ENCODE measurements at places on chromosomes 16 and 17. TPM values are rescaled to one million over a fixed set of nuclear protein-coding genes. Genes with fewer than 3 reads are reported as not detected.
A peak's percentile ranks its signal among the peaks of the same experiment; 100 is the strongest.

GRCh38 chr17:17494499-17494869 lies 1.7 kb downstream of the RASD1 start:
- DNase-seq = no peak

The DBNDD1 gene
- 28.9 TPM for total RNA-seq

- no peak for DNase-seq
Measured at GRCh38 chr17:28384281-28385036, 13.0 kb downstream of the SARM1 start.

DNA sequence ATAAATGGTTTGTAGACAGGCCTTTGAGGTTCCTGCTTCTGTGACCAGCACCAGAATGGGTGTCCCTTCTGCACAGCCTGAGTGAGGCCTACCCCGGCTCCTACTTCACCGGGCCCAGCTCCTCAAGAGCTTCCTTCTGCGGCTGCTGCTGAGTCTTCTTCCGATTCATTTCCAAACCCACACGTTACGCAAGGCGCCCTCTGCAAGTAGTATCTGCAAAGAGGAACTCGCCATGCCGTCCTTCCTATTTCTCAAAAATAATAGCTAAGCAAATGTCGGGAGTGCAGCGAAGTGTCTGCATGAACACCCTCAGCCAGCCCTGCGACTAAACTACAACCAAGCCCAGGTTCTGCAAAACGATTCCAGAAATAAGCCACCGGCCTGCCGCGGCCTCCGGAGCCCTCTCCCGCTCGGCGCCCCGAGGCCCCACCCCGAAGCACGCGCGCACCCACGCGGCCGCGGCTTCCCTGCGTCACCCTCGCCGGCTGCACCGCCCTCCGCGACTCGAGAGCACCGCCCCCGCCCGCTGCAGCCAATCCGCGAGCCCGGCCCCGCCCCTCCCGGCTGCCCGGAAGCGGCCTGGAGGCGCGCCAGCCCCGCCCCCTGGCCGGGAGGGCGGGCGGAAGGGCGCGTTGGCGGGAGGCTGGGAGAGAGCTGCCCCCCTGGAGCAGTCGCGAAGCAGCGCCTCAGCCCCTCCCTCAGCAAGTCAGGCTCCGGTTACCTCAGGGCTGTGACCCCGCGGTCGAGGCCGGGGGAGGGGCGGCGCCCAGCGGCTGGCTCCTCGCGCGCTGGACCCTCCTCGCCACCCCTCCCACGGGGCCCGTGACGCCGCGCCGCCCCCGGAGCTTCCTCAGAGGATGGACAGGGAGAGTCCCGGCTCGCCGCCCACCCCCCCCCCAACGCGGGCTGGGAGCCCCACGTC lies 8.3 kb downstream of the MNT start:
- DNase-seq = peak; percentile 89

DNA sequence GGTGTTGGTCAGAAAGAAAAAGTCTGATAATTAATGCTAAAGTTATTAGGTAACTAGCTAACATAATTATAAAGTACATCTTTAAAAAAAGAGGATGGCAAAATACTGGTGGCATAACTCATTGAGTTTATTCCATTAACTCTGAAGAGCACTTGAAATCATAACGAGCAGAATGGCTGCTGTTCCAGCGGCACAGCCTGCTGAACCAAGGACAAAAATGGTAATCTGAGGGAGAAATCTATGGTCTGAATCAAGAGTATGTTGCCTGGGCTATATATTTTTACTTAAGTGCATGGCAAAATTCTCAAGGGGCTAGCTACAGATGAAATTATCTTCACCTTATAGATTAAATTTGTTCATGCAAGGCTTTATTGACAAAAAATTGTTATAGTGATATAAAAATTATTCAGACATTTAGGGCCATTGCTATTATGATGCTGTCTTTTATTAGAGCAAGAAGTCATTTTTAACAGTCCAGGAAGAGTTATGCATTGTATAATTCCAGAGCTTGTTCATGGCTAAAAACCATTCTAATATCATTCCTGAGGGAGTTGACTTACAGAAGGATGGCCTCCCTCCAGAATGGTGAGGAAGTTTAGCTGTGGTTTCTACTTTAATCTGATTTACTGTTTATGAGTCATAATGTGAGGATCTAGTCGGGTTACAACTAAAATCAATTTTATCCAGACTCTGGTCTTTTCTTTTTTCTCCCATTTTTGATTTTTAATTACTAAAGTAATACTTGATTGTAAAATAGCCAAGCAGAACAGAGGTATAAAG lies 41.4 kb upstream of the ANKFN1 start:
- peak; percentile 25 for DNase-seq

The SGCA gene
- 0.22 TPM for total RNA-seq

DNA sequence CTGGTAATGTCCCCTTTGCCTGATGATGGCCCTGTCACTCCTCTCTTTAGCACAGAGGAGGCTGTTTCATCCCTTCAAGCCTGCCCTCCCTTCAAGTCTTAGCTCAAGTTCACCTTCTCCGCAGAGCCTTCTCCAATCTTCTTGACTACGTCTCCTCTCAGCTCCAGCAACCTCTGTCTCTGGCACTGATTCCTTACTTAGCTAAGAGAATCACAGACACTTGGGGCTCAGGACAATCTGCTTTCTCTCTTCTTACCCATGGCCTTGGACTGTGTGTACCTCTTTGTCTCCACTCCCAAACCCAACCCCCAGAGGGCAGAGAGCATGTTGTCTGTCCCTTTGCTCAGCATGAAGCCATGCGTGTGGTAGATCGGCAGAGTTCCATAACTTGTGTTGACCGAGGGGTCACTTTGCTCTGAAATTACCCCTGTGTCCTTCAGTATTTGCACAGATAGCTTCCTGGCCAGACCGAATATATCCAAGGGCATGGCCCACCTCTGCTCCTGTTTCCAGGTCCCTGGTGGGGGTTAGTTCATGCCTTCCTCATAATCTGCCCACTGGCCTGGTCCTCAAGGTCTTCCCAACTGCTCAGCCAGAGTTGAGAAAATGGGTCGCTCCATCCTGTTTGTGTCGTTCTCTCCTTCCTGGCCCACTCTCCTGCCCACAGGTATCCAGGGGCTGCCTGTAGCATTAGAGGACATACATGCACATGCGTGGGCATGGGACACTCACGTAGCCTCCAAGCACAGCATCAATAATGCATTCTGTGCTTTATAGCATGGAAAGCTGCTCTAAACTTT lies 41.6 kb downstream of the MAPT start:
- no peak for DNase-seq

DNA sequence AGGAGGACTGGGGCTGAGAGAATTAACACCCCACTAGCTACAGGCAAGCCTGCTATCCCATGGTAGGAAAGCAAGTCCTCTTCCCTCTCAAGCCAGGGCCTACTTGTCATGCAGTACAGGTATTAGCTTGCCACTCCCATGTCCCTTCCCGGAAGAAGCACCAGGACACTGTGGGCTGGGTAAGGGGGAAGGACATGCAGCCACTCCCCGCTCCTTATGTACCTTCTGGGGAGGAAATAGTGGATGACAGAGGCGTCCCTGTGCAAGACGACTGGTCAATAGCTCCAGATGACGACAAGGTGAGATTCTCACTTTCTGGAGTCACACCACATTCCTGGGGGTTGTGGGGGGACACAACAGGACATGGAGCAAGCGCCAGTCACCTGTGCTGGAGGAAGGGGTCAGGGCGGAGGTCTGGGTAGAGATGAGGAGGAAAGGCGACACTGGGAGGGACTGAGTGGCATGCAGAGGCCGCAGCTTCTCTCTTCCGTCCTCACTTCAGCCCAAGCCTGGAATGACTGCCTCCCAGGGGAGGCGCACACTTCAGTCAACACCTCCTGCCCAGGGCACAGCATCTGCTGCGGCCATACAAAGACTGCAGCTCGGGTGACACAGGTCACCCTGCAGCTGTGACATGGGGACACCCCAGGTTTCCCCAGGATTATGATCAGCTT lies 15.1 kb upstream of the FOXJ1 start:
- DNase-seq = no peak

The CDIPT gene
- total RNA-seq = 112 TPM

The MEOX1 gene
- total RNA-seq = not detected

DNA sequence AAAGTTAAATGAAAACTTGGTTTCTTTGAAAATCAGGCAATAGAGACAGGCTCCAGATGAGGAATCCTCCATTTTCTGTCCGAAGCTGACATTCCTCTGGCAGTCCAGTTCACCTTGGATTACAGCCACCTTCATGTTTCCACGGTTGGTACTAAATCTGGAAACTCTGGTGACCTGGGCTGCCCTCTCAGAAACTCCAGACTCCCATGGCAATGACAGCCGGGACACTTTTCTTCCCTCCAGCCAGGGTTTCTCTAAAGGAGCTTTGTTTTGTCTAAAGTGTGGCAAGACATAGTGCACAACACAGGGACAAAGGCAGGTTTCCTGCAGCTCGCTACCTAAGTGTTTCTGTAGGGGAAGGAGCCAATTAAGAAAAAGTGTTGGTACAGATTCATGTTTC lies 36.0 kb downstream of the CLUAP1 start:
- DNase-seq = no peak

The MEFV gene
- 0.29 TPM for total RNA-seq

DNA sequence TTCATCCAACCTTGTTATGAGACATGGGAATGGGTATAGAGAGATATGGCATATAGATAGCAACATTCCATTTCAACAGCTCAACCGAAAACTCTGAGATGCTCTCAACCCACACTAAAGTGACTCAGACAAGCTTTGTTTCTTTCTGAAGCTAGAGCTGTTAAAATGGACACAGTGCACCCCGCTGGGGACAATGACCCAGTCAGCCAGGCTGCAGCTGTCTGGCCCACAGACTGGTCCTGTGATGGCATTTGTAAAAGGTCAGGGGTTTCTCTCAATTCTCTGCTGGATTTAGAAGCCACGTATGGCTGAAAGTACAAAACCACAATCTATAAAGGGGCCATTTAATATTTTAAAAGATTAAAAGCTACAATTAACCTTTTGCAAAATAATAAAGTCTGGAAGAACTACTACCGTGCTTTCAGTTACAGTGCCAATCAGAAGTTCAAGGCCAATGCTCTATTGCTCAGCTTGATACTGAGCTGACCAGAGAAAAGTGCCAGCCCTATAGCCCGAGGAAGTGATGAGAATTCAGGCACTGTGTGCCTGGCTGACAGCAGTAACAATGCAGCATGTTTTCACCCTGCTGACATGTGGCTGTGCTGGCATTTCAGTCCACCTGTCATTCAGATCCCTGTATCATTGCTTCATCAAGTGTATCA lies 60.2 kb downstream of the TEX2 start:
- peak; percentile 92 for DNase-seq

The ZFPM1 gene
- total RNA-seq = 1.4 TPM

GRCh38 chr17:9021158-9021991 lies at the start of gene NTN1:
Gene NTN1 (plus strand): TSS chr17:9021510. CDS start chr17:9022374, 864 bp downstream.
- DNase-seq = peak; percentile 24

The OR2C1 gene
- total RNA-seq = not detected

The DOC2A gene
- 1.7 TPM for total RNA-seq

GRCh38 chr17:2860045-2860444 lies 63.8 kb downstream of the RAP1GAP2 start:
- no peak for DNase-seq

DNA sequence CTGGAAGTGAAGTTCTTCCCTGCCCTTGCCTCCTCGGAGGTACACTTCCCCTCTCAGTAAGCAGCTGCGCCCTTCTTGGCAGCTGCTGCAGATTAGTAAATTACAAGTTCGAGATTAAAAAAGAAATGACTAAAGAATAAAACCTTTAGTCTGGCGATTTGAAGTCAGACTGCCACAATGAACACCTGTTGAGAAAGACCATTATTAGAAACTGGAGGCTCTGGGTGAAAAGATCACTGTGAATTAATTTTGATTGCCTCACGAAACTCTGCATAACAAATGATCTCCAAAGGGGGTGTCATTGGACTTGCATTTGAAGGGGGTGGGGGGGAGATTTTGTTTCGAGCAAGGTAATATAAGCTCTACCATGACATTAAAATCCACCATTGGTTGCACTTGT lies 39.3 kb downstream of the SALL1 start:
- no peak for DNase-seq

GRCh38 chr16:4369007-4369733 lies 2.5 kb upstream of the VASN start:
- peak; percentile 88 for DNase-seq

DNA sequence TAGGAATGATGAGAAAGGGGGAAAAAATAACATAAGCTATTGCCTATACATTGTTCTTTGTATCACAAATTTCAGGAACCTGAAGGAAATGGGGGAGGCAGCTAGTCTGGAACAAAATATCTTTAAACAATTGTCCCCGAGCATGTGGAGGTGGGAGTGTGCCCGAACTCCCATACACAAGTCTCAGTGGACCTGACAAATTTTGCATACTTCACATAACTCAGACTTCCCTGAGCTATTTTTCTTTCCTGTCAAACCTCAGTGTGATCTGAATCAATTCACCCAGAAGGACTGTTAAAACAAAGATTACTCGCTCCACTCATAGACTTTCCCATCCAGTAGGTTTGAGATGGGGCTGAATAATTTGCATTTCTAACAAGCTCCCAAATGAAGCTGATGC lies 1.6 kb upstream of the XPO6 start:
- no peak for DNase-seq

DNA sequence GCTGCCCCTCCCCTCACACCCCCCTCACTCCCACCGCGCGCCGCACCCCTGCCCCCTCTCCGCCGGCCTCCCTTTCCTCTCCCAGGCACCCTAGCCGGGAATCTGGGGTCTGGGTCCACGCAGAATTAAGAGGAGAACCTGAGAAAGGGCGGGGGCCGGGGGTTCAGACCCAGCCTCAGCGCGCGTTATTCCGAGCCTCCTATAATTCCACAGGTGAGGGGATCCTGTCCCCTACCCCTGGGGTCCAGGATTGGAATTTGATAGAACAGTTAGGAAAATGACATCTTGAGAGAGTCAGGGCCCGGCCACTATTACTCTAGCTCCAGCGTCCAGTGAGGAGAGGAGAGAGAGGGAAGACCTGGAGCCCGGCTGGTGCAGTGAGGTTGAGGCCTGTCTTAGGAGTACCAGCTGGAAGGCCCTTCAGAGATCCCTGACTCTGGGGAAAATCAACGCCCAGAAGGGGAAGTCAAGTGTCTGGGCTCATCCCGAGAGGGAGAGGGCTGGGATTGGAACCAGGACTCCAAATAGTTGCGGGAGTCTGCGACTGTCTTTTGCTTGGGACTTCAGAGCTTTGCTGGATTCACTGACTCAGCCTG lies 17.3 kb downstream of the GRB7 start:
- DNase-seq = no peak

DNA sequence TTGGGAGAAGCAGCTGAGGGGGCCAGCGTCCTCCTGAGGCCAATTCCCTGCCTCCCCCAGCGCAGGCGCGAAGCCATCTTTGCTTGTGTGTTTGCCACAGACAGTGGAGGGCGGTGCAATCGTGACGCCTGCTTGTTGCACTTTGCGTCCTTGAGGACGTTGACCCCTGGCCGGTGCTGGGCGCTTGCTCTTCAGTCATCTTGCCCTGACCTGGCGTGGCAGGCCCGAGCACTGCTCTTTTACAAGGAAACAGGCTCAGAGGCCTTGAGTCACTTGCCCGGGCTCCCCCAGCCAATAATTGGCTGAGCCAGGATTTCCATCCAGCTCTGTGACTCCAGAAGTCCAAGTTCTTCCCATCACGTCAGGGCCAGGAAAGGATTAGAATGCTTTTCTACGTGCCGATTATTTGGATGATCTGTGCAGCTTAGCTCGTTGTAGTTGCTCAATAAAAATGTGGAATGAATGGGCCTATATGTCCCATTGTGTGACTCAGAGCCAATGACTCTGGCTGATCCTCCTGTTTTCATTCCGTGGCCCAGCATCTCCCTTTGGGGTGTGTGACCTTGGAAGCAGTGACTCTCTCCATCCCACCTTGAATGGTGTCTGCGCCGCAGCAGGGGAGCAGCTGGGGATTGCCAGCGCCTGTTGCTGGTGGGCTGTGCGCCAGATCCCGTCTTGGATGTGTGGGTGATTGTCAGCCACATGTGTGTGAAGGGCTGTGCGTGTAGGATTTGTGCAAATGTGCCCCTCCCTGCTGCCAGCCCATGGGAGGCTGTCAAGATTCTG lies 214.1 kb downstream of the SEC14L1 start:
- DNase-seq = peak; percentile 85
